ENCODE measurements at places on chromosomes 7 and 10. TPM values are rescaled to one million over a fixed set of nuclear protein-coding genes. Genes with fewer than 3 reads are reported as not detected.
A peak's percentile ranks its signal among the peaks of the same experiment; 100 is the strongest.

GRCh38 chr10:124090601-124091209 is 2.7 kb downstream of the CHST15 start:
- H3K36me3 ChIP-seq, result no peaks in the 10 kb centered on the region
- no peak overlapping the region for H3K4me3 ChIP-seq
- DNase-seq, result no peak
- H3K27ac ChIP-seq, result no peak overlapping the region
- H3K4me1 ChIP-seq, result peaks cover 19% of the 10 kb centered on the region

- H3K27ac ChIP-seq, result no peak overlapping the region
- no peaks in the 10 kb centered on the region for H3K36me3 ChIP-seq
- H3K4me3 ChIP-seq, result no peak overlapping the region
- no peaks in the 10 kb centered on the region for H3K27me3 ChIP-seq
Measured at GRCh38 chr10:86652361-86653202, 1.8 kb upstream of the OPN4 start.

GRCh38 chr10:23522345-23522744 is 83.5 kb downstream of the OTUD1 start:
- H3K27ac ChIP-seq, result no peak overlapping the region
- no peaks in the 10 kb centered on the region for H3K4me1 ChIP-seq
- no peaks in the 10 kb centered on the region for H3K27me3 ChIP-seq
- DNase-seq, result peak; percentile 1
- no peak overlapping the region for H3K4me3 ChIP-seq
- H3K36me3 ChIP-seq, result no peaks in the 10 kb centered on the region

GRCh38 chr7:68862736-68863135 is 735.5 kb upstream of the AUTS2 start:
- no peak for DNase-seq
- H3K27me3 ChIP-seq, result no peaks in the 10 kb centered on the region
- H3K36me3 ChIP-seq, result no peaks in the 10 kb centered on the region
- no peak overlapping the region for H3K27ac ChIP-seq

DNA sequence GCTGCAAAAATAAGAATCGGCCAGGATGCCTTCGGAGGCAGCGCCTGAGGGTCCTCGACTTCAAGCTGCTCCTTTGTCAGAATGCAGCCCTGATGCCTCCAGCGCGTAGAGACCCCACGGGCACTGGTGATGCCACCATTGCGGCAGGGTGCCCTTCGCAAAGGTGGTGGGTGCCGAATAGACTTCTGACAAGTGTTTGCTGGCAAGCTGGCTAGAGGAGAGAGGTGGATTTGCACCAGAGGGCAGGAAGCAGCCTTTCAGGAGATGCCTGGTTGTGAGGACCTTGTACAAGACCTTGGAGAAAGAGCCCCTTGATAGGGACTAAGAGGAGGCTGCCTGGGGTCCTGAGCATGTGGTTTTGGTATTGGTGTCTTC is 103.2 kb upstream of the PPIF start:
- no peak for DNase-seq
- H3K4me1 ChIP-seq, result peaks cover 75% of the 10 kb centered on the region
- H3K36me3 ChIP-seq, result no peaks in the 10 kb centered on the region
- no peaks in the 10 kb centered on the region for H3K27me3 ChIP-seq

Gene SCIN
- total RNA-seq, result 0.27 TPM
